NCI-H2107 (cell line): ENCODE measurements at places on chromosomes 1 and 21.

- DNase-seq, result no peak
Measured at GRCh38 chr1:116853680-116854402, 55.9 kb upstream of the PTGFRN start.

DNA sequence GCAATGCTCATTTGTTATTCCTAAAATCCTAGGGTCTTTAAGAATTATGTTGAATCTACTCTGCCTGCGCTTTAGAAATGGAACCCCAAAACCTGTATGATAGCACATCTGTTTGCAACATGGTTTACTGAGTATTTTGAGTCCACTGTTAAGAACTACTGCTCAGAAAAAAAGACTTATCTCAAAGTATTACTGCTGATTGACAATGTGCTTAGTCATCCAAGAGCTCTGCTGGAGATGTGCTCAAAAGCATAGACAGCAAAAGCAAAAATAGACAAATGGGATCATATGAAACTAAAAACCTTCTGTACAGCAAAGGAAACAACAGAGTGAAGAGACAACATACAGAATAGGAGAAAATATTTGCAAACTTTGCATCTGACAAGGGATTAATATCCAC, 107.0 kb downstream of the CTH start:
- DNase-seq, result no peak

DNA sequence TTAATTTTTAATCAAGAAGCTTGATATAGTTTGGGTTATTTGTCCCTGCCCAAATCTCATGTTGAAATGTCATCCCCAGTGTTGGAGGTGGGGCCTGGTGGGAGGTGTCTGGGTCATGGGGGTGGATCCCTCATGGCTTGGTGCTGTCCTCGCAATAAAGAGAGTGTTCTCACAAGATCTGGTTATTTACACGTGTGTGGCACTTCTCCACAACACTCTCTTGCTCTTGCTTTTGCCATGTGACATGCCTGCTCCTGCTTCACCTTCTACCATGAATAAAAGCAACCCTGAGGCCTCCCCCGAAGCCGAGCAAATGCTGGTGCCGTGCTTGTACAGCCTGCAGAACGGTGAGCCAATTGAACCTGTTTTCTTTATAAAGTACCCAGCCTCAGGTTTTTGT, 2.6 kb upstream of the CNIH3 start:
- no peak for DNase-seq

DNA sequence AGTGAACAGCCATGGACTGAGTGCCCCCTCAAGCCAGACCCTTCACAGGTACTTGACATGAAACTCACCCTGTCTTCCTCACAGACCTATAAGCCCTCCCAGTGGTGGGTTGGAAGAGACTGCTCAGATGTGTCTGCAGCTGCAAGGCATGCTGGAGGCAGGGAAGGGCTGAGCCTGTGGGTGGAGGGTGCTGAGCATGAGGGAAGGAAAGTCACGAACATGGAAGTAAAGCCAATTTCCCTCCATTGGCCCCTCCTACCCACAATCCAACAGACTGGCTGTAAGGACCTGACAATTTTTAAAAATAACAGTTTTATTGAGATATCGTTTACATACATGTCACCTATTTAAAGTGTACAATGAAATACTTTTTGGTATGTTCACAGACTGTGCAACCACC, 44.1 kb downstream of the RCSD1 start:
- no peak for DNase-seq

GRCh38 chr1:245797592-245798348, 643.0 kb downstream of the KIF26B start:
- DNase-seq, result no peak

- DNase-seq, result no peak
Measured at GRCh38 chr21:18053151-18053550, 191.5 kb upstream of the CHODL start.

- no peak for DNase-seq
Measured at GRCh38 chr1:1835546-1835945, 55.3 kb downstream of the GNB1 start.

DNA sequence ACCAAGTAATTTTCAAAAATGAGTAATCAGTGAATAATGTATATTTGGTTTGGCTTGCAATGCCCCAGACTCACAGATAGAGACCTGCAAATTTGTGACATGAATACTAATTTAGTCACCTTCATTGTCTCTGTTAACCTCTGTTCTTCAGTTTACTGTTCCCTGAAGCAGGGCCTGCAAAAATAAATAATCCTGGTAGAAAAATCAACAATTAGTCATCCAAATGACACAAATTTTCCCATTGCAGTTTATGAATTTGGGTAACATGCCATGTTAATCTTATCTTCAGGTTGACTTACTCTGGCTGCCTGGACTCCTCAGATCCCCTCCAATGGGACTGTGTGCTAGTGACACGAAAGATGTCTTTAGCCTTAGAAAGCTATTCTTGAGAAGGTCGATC, 289.5 kb downstream of the PAPPA2 start:
- no peak for DNase-seq

- DNase-seq, result no peak
Measured at GRCh38 chr1:29800120-29800519, 563.8 kb downstream of the PTPRU start.

- DNase-seq, result no peak
Measured at GRCh38 chr1:28062806-28063205, 25.6 kb downstream of the EYA3 start.

DNA sequence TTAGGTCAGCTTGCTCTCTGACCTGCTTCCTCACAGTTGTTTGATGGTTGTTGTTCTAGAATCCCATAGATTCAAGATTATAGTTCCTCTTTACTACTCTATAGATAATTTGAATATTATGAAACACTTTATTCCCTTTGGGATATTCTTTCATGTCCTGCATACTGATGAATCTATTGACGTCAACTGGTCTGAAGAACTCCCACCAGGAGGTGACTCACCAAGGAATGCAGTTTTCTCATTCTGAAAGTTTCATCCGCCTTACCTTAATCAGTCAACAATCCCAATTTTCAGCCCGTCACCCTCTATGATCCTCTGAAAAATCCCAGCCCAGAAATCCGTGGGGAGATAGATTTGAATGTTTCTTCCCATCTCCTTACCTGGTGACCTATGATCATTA, 834.1 kb upstream of the PRMT6 start:
- no peak for DNase-seq

DNA sequence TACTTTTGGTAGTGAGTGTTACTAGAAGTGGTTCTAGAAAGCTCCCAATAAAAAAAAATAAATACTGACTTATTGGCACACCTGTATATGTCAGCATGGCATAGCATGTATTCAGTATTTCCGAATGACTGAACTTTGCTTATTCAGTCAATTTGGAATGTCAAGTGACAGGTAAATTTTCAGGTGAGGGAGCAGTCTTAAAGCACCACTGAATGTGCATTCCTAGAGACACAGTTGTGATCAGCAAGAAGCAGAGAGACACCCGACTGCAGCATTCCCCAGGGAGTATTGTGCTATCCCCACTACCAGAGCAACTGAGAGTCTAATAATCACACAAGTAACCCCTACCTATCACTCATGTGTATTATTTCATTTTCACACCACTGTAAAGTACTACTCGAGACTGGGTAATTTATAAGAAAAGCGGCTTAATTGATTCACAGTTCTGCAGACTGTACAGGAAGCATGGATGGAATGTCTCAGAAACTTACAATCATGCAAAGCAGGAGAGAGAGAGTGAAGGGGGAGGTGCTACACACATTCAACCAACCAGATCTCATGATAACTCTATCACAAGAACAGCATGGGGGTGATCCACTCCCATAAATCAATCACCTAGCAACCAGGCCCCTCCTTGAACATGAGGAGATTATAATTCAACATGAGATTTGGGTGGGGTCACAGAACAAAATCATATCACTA, 201.5 kb downstream of the TBX15 start:
- DNase-seq, result no peak

DNA sequence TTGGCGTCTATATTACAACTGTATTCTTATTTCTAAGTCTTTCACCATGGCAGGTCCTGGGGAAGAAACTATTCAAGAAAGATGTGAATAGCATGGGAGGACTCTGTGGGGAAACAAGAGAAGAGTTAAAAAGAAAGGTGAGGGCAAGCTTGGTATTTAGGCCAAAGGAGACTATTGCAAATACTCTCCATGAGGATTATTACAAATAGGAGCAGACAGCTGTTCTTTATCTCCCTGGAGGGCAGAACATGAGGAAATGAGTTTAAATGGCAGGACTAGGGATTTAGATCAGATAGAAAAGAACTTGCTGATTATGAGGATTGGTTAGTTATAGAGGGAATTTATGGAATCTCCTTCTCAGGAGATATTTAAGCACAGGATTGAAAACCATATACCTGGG, 186.8 kb downstream of the CDC7 start:
- DNase-seq, result no peak

- DNase-seq, result peak; percentile 21
Measured at GRCh38 chr1:32151319-32151787, 28.1 kb upstream of the TXLNA start.

DNA sequence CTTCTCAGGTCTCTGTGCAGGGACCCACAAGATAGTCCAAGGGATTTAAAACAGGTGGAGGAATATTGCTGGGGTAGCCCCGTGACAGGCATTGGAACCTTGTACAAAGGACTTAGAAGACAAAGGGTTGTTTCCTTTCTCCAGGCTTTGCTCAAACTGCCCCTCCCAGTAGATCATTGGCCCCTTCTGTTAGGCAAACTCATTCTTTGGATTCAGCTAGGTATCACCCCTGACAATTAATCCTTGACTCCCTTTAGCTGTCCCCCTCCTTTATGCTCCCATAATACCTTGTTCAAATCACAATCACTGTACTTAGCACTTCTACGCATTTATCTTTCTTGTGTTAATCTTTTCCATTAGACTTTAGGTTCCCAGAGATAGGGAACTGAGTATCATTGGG, 360.5 kb downstream of the KCNH1 start:
- DNase-seq, result no peak

DNA sequence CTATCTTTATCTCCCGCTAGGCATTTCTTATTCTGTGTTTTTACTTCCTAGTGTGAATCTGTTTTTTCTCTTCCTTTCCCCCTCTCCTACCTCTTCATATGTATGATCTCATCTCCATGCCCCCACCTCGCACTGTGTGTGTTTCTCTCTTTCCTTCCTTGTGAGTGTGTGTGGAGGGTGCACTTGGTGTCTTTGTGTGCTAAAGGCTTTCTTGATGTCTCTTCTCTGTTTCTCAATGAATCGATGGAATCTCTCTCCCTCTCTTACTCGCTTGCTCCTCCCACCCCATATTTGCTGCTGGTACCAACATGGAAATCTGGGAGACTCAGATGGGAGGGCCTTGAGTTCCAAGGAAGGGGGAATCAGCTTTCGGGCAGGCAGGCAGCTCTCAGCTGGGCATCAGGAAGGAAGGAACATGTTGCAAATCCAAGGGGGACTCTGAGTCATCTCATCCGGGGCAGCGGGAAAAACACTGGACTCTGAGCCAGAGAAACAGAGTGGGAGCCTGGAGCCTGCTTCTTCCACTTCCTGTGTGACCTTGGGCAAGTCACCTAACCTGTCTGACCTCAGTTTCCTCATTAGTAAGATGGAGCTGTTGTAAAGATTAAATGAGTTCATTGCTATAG, 147.5 kb downstream of the PTPRU start:
- no peak for DNase-seq

GRCh38 chr1:1200876-1201810, 5.2 kb downstream of the TNFRSF18 start:
- no peak for DNase-seq

DNA sequence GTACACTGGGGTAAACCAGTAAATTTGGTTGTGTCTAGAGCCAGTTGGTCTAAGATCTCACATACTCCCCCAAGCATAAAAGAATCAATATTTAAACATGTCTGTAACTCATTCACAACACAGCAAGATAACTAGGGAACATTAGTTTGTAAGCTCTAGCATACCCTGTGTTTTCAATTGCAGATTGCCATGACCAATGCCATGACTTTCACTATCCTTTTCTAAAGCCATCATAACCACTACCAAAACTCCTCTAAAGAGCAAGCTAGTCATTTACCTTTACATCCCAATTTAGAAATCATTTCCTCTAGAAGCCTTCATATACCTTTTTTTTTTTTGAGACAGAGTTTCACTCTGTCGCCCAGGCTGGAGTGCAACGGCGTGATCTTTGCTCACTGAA, 56.5 kb upstream of the PLA2G4A start:
- DNase-seq, result no peak

DNA sequence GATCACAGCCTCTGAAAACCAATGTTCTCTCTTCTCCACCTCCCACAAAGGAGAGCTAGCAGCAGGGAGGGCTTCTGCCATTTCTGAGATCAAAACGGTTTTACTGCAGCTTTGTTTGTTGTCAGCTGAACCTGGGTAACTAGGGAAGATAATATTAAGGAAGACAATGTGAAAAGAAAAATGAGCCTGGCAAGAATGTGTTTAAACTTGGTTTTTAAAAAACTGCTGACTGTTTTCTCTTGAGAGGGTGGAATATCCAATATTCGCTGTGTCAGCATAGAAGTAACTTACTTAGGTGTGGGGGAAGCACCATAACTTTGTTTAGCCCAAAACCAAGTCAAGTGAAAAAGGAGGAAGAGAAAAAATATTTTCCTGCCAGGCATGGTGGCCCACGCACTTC, 35.8 kb upstream of the TDRD10 start:
- DNase-seq, result no peak

GRCh38 chr1:12276225-12276624, 46.4 kb downstream of the VPS13D start:
- no peak for DNase-seq

DNA sequence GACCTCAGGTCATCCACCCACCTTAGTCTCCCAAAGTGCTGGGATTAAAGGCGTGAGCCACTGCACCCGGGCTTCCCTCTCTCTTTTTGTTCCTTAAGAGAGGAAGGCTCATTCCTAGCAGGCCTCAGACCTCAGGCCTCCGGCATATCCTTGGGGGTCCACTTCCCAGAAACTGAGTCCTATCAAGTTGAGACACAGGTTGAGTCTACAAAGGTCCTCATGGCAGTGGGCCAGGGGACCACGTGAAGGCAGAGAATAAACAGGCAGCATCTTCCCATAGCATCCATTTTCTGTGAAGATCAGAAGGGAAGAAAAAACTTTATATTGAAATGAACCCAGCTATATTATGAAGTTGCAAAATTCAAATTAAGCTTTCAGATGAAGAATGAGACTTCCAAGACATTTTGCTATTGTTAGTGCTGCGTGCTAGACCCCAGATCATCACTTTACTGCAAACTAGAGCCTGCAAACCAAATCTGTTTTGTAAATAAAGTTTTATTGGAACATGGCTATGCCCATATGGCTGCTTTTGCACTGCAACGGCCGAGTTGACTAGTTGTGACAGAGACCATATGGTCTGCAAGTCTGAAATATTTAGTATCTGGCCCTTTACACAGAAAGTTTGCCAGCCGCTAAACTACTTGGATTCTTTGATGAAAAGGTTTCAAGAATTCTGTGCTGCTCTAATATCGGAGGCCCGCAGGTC, 3.5 kb upstream of the CELA2A start:
- DNase-seq, result no peak
